ENCODE measurements at places on chromosomes 4 and X.

GRCh38 chr4:57075367-57075766, 34.8 kb downstream of the IGFBP7 start:
- no peak for DNase-seq

- no peak for DNase-seq
Measured at GRCh38 chr4:41859087-41859486, 76.1 kb upstream of the TMEM33 start.

- no peak for DNase-seq
Measured at GRCh38 chr4:178789279-178789678, 1347.0 kb upstream of the AGA start.

DNA sequence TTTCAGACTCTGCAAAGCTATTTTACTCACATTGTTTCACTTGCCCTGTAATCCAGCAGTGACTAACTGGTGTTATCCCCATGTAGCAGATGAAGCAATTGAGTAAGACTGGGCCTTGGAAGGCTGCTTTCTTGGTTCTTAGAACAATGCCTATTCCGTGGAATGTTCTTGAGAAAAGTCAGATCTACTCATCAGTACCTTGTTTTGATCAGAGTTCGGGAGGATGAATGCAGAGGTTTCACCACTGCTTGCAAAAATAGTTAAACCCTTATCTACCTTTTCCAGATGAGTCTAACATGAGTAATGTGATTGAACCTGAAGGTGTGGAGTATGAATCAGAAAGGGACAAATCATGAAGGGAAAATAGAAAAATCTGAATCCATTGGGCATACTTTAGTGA, 1.8 kb downstream of the MAOB start:
- no peak for DNase-seq

DNA sequence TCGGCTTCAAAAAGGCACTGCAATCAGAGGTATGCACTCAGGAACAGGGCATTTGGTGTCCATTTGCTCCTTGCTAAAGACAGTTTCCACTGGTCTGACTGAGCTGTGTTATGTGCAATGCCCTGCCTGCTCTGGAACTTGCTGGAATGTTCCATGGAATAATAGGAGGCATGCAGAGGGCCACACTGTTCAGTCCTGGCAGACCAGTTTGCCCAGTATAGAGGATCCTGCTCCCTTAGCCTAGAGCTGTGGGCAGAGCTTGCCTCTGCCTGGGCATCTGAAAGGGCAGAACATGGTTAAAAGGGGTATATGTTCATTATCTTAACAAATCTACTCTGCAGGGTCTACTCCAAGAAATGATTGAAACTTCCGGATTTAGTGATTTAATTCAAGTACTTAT, 27.8 kb upstream of the CD99L2 start:
- DNase-seq = no peak

DNA sequence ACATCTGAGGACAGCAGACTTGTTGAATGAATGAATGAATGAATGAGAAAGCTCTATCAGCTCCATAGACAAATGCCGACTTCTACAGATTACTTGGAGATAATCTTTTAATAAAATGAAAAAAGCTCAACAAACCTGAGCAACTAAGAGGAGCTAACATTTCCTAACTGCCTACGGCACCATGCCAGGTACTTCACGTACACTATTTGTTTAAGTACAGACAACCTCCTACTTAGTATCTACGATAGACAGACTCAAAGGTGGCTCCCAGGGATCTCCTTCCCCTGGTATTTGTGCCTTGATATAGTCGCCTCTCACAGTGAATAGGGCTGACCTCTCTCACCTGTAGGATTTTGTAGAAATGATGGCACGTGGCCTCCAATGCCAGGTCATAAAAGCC, 412.2 kb upstream of the FAT1 start:
- no peak for DNase-seq

DNA sequence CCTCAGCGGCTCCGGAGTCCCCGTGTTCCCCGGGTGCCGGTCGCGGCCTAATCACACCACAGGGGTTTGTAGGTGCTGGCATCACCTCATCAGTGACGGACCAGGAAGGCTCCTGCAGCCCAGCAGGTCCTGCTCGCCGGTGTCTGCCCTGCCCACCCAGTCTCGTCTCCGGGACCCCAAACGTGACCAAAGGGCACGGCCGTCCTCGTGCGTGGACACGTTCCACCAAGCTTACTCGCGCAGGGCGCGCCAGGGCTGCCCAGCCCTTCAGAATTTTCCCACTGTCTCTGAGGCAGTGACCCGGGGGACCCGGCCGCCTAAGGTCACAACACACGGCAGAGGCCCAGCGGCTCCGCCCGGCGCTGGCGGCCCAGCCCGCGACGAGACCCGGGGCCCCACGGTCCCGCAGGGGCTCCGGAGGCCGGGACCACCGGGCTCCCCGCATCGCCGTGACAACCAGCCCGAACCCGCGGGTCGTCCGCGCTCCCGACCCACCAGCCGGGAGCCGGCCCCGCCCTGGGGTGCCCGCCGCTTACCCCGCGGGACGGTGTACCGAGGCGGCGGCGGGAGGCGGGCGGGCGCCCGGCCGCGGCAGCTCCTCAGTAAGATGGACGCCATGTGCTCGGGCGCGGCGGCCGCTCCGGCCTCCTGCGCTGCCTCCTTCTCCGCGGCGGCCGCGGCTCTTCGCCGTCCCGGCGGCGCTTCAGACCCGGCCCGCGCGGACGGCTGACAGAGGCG, 454 bp downstream of the LETM1 start:
- DNase-seq = no peak

- no peak for DNase-seq
Measured at GRCh38 chr4:38804654-38805295, at the start of gene TLR1. Gene TLR1, minus strand, starts transcription at chr4:38804791. Its CDS starts 5,960 bp downstream, at chr4:38798831.

DNA sequence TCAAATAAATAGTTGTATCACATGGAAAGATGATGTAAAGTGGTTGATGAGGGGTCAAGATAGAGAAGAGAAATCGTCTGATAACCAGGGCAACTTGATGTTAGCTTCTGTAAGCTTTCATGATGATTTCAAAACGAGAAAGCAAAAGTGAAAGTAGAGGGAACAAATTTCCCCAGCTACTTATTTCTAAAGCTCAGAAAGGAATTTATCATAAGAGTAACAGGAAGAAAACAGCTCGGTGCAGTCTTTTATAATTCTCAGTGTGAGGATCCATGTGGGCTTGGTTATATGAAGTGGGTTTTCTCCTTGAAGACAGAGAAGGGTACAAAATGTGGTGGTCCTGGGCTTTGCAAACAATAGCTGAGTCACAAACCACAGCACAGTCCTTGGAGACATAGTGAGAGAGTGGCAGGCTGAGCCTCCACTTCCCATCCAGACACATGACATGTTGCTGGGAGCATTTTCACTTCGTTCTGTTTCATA, 32.1 kb upstream of the GLRA2 start:
- no peak for DNase-seq

- no peak for DNase-seq
Measured at GRCh38 chrX:100939333-100939732, 10.6 kb upstream of the XKRX start.

DNA sequence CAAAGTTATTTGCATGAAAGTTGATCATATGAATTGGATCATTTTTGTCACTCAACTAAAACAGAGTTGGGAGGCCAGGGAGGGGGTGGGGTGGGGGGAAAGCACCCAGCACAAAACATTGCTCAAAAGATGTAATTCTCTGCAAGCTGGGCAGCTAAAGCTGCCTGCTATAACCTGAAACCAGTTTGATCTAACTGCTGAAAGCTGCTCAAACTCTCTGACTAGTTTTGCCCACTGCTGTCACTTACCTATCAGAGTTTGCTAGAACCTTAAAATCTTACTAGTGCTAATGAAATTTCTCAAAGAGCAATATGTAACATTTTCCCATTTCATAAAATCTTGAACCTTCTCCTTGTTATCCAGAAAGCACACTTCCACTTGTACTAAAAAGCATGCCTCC, 10.4 kb downstream of the CXCL8 start:
- no peak for DNase-seq

- no peak for DNase-seq
Measured at GRCh38 chr4:19298998-19299397, 952.7 kb upstream of the SLIT2 start.

Measured in activated naive CD4-positive, alpha-beta T cell (primary cell).